ENCODE measurements at places on chromosomes 7 and 10. TPM values are rescaled to one million over a fixed set of nuclear protein-coding genes. Genes with fewer than 3 reads are reported as not detected.

GRCh38 chr7:74039337-74039736 lies 11.4 kb downstream of the ELN start:
- H3K27me3 ChIP-seq: no peaks in the 10 kb centered on the region
- H3K27ac ChIP-seq: no peak overlapping the region
- H3K4me1 ChIP-seq: peaks cover 2% of the 10 kb centered on the region
- no peak overlapping the region for H3K4me3 ChIP-seq

DNA sequence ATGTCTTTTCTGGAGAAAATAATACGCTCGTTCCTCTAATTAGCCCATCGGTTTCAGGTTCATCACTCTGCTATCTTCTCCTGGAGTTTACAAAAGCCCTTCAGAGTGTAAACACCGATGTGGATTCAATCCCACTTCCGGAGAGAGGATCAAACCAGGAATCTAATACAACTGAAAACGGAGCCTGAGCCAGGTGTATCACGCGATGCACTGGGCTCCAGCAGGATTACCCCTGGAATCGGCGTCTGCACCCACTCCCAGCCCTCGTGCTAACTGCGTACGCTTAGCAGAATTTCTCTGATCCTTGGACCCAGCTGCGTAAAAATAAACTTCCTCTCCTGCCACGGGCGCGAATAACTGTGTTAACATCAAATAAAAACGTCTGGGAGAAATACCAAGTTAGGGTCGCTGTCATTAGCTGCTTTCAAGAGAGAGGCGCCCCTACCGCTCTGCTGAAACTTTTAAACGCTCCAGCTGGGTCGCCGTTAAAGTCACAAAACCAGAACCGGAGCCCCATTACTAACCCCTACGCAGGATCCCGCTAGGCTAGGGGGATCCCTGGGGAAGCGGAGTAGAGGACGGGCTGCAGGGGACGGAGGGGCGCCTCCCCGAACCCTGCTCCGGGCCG lies 502 bp downstream of the ZNF3 start:
- no peaks in the 10 kb centered on the region for H3K27me3 ChIP-seq
- peak overlapping the region; percentile 84 for H3K4me3 ChIP-seq
- peaks cover 27% of the 10 kb centered on the region for H3K36me3 ChIP-seq
- H3K27ac ChIP-seq: peak overlapping the region; percentile 82

DNA sequence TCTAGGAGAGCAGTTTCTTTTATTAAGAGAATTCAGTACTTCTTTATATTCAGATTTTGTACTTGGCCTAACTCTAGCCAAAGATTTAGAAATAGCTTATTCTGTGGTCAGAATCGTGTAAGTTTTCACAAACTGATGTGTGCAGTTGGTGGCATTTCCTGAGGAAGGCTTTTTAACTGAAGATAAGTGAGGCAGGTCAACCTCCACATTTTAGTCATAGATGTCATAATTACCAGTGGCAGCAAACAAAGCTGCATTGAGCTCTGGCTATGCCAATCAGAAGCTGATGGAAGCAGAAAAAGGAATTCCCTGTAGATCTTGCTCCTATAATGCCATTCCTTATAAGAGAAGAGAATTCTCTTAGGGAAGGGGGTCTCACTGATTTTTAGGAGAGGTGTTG lies 141.3 kb upstream of the SP8 start:
- no peak for DNase-seq
- H3K4me1 ChIP-seq: no peaks in the 10 kb centered on the region
- H3K27ac ChIP-seq: no peak overlapping the region
- no peaks in the 10 kb centered on the region for H3K27me3 ChIP-seq

- no peak for DNase-seq
- H3K4me1 ChIP-seq: no peaks in the 10 kb centered on the region
- H3K36me3 ChIP-seq: no peaks in the 10 kb centered on the region
- no peak overlapping the region for H3K27ac ChIP-seq
Measured at GRCh38 chr7:88492153-88492552, 185.5 kb upstream of the STEAP4 start.

GRCh38 chr7:46844486-46844885 lies 737.4 kb downstream of the TNS3 start:
- H3K4me3 ChIP-seq: no peak overlapping the region
- no peaks in the 10 kb centered on the region for H3K36me3 ChIP-seq
- no peak overlapping the region for H3K27ac ChIP-seq
- no peaks in the 10 kb centered on the region for H3K27me3 ChIP-seq
- peaks cover 18% of the 10 kb centered on the region for H3K4me1 ChIP-seq

- peaks cover 33% of the 10 kb centered on the region for H3K36me3 ChIP-seq
- H3K4me1 ChIP-seq: no peaks in the 10 kb centered on the region
- H3K27ac ChIP-seq: no peak overlapping the region
- DNase-seq: no peak
Measured at GRCh38 chr10:58827381-58827780, 314.7 kb downstream of the BICC1 start.

GRCh38 chr10:103553743-103554487 lies 60.4 kb downstream of the NEURL1 start:
- H3K36me3 ChIP-seq: no peaks in the 10 kb centered on the region
- no peak overlapping the region for H3K27ac ChIP-seq
- no peak overlapping the region for H3K4me3 ChIP-seq
- DNase-seq: peak; percentile 64
- H3K4me1 ChIP-seq: no peaks in the 10 kb centered on the region

- no peak for DNase-seq
- no peaks in the 10 kb centered on the region for H3K4me1 ChIP-seq
- H3K4me3 ChIP-seq: no peak overlapping the region
- H3K27ac ChIP-seq: no peak overlapping the region
Measured at GRCh38 chr7:21106296-21106732, 319.6 kb upstream of the SP8 start.

GRCh38 chr10:78004215-78005026 lies 24.9 kb downstream of the POLR3A start:
- DNase-seq: no peak
- H3K4me3 ChIP-seq: no peak overlapping the region
- H3K27ac ChIP-seq: no peak overlapping the region
- H3K4me1 ChIP-seq: no peaks in the 10 kb centered on the region
- peaks cover 94% of the 10 kb centered on the region for H3K36me3 ChIP-seq

- H3K4me3 ChIP-seq: no peak overlapping the region
- H3K27me3 ChIP-seq: peaks cover 18% of the 10 kb centered on the region
- peak; percentile 85 for DNase-seq
- no peak overlapping the region for H3K27ac ChIP-seq
- H3K36me3 ChIP-seq: no peaks in the 10 kb centered on the region
- no peaks in the 10 kb centered on the region for H3K4me1 ChIP-seq
Measured at GRCh38 chr10:34010891-34011290, 676.4 kb upstream of the NRP1 start.

- no peak overlapping the region for H3K4me3 ChIP-seq
- peaks cover 25% of the 10 kb centered on the region for H3K4me1 ChIP-seq
- peak overlapping the region; percentile 38 for H3K27ac ChIP-seq
- H3K36me3 ChIP-seq: no peaks in the 10 kb centered on the region
- peak; percentile 76 for DNase-seq
Measured at GRCh38 chr10:61975391-61975932, 74.0 kb downstream of the ARID5B start.

DNA sequence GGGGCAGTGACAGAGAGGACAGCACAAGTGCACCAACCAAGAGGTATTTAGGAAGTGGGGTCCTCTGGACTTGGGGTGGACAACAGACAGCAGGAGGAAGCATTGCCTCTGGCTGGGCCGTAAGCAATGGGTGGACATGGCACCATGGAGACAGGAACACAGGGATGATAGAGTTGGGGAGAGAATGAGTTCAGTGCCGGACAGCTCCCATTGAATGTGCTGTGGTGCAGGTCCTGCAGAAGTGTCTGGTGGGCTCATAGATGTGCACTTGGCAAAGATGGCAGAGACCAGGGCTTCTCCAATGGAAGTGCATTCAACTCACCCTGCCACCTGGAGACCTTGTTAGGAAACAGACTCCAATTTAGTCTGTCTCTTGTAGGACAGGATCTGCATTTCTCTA lies 341.5 kb upstream of the ZMIZ1 start:
- no peak for DNase-seq
- peaks cover 57% of the 10 kb centered on the region for H3K27me3 ChIP-seq
- H3K4me3 ChIP-seq: no peak overlapping the region
- no peak overlapping the region for H3K27ac ChIP-seq
- H3K36me3 ChIP-seq: no peaks in the 10 kb centered on the region

- no peaks in the 10 kb centered on the region for H3K36me3 ChIP-seq
- DNase-seq: no peak
- no peak overlapping the region for H3K4me3 ChIP-seq
- no peak overlapping the region for H3K27ac ChIP-seq
- no peaks in the 10 kb centered on the region for H3K27me3 ChIP-seq
- H3K4me1 ChIP-seq: peaks cover 9% of the 10 kb centered on the region
Measured at GRCh38 chr10:124529661-124530214, 68.1 kb downstream of the LHPP start.

GRCh38 chr10:70692043-70692603 lies 19.8 kb downstream of the ADAMTS14 start:
- peaks cover 31% of the 10 kb centered on the region for H3K4me1 ChIP-seq
- no peak for DNase-seq
- no peak overlapping the region for H3K4me3 ChIP-seq
- no peak overlapping the region for H3K27ac ChIP-seq

DNA sequence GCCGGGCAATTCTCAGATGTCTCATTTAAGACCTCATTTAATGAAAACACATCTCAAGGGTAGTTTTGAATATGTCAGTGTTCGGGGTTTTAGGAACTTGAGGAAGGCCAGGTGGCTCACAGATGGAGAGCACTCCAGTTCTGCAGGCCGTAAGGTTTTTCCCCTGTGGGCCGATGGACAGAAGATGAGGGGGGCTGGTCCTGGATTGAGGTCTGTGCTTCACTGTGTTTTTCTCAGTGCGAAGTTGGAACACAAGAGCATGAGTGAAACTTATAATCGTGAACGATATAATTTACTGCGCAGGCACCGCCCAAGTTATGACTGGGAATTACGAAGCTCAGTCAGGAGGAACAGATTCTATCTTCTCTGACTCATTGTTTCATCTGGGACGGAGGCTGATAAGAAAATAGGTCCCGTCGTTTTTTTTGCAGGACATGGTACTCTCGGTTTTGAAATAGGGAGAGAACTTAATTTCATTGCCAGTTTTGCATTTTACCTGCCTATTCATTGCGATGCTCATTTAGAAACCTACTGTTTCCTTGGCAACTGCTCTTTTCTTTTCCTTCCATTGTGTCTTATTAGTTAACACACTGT lies 591.0 kb upstream of the PFKP start:
- DNase-seq: no peak
- no peaks in the 10 kb centered on the region for H3K36me3 ChIP-seq
- H3K27ac ChIP-seq: no peak overlapping the region
- H3K4me1 ChIP-seq: no peaks in the 10 kb centered on the region

- H3K27ac ChIP-seq: no peak overlapping the region
- H3K27me3 ChIP-seq: no peaks in the 10 kb centered on the region
- H3K36me3 ChIP-seq: no peaks in the 10 kb centered on the region
- H3K4me3 ChIP-seq: no peak overlapping the region
- no peak for DNase-seq
Measured at GRCh38 chr10:11367505-11367904, 243.9 kb downstream of the USP6NL start.

GRCh38 chr10:10141782-10142382 lies 875.8 kb upstream of the CELF2 start:
- H3K36me3 ChIP-seq: no peaks in the 10 kb centered on the region
- no peak overlapping the region for H3K4me3 ChIP-seq
- H3K27ac ChIP-seq: no peak overlapping the region
- H3K27me3 ChIP-seq: no peaks in the 10 kb centered on the region
- no peaks in the 10 kb centered on the region for H3K4me1 ChIP-seq

DNA sequence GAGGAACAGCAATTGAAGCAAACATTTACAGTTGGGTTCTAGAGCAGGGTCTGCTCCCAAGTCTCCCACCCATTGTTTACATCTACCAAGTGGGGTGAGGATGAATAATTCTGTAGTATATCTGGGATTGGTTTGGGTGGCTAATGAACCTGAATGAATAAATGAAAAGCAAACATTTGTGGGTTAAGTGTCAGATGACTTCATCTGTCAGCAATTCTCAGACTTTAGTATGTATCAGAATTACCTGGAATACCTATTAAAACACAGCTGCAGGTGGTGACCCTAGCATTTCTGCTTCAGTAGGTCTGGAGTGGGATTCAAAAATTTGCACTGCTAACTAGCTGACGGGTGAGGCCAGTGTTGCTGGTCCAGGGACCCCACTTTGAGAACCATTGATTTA lies 18.0 kb upstream of the NPVF start:
- no peaks in the 10 kb centered on the region for H3K36me3 ChIP-seq
- no peak overlapping the region for H3K4me3 ChIP-seq
- H3K27ac ChIP-seq: no peak overlapping the region
- H3K4me1 ChIP-seq: no peaks in the 10 kb centered on the region

DNA sequence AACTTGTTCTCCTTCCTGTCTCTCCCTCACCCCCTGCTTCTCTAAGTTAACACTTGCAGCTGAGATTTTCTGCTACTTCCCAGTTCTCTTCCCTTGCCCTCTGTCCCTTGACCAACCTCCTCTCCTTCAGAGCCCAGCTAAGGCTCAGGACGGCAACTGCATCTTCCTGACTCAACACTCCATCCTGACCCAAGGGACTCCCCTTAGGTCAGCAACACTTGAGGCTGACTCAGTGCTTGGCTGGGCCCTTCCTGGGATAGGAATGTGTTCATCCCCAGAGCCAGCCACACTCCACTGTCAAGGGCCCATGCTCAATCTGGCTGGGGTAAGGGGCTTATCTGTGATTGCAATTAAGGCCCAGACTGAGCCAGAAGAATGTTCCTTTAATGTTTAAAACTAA lies 3.4 kb downstream of the CALHM2 start:
- H3K4me1 ChIP-seq: peaks cover 55% of the 10 kb centered on the region
- no peaks in the 10 kb centered on the region for H3K27me3 ChIP-seq
- H3K36me3 ChIP-seq: peaks cover 50% of the 10 kb centered on the region
- no peak overlapping the region for H3K4me3 ChIP-seq
- peak overlapping the region; percentile 82 for H3K27ac ChIP-seq
- DNase-seq: peak; percentile 99

GRCh38 chr10:75939541-75939940 lies 508.1 kb downstream of the LRMDA start:
- no peaks in the 10 kb centered on the region for H3K4me1 ChIP-seq
- peaks cover 7% of the 10 kb centered on the region for H3K27me3 ChIP-seq
- no peak overlapping the region for H3K27ac ChIP-seq

- DNase-seq: no peak
- no peaks in the 10 kb centered on the region for H3K36me3 ChIP-seq
- H3K4me1 ChIP-seq: peaks cover 83% of the 10 kb centered on the region
- peak overlapping the region; percentile 99 for H3K27ac ChIP-seq
Measured at GRCh38 chr7:55131142-55131929, 112.5 kb downstream of the EGFR start.

- H3K27me3 ChIP-seq: no peaks in the 10 kb centered on the region
- H3K4me1 ChIP-seq: peaks cover 39% of the 10 kb centered on the region
- H3K4me3 ChIP-seq: no peak overlapping the region
- H3K27ac ChIP-seq: no peak overlapping the region
- H3K36me3 ChIP-seq: no peaks in the 10 kb centered on the region
Measured at GRCh38 chr7:134699021-134699818, 52.6 kb downstream of the BPGM start.

- no peak for DNase-seq
- H3K27me3 ChIP-seq: no peaks in the 10 kb centered on the region
- no peak overlapping the region for H3K27ac ChIP-seq
Measured at GRCh38 chr7:129634361-129635034, 23.0 kb downstream of the NRF1 start.

MMP21 gene
- total RNA-seq: not detected

GPNMB gene
- 380 TPM for total RNA-seq

PRR15 gene
- total RNA-seq: 1.1 TPM

PLEKHA1 gene
- total RNA-seq: 19.7 TPM

GIMAP4 gene
- not detected for total RNA-seq

SUN3 gene
- not detected for total RNA-seq

FAM25C gene
- not detected for total RNA-seq

TMEM130 gene
- total RNA-seq: 1.1 TPM

ZNF239 gene
- total RNA-seq: 4.7 TPM

SLC26A4 gene
- total RNA-seq: 0.36 TPM

SLC39A12 gene
- total RNA-seq: not detected
